ENCODE measurements at places on chromosomes 1 and 21.

DNA sequence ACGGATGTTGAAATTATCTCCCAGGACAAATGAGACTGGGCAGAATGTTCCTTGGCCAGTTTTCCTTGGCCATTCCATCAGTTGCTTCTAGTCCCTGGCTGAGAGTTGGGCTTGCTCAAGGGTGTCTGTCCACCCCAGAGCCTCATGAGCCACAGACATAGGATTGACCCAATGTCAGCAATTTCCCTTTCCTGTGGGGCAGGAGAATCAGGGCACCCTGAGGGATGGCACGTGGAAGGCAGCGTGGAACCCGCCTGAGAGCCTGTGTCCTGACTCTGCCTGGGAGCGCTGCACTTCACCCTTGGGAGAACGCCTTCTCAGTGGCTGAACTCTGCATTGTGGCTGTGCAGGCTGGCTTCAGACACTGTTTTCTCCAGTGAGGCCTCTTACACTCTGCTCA is 71.3 kb upstream of the B3GALNT2 start:
- DNase-seq = no peak

DNA sequence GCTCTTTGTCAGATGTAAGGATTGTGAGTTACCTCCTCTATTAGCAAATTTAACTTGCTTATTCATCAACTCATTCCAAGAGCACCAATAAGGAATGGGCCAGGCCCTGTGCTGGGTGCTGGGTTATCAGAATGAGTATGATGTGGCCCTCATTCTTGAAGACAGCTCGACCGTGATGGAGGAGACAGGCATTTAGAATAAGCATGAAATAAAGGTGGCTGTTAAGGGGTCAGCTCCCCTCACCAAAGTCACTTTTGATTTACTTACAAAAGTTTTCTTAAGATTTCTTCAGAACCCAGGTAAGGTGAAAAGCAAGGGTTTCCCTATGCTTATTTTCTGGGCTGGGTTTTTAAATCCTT is 15.3 kb upstream of the PADI1 start:
- no peak for DNase-seq

GRCh38 chr1:175717610-175718540 is 25.5 kb downstream of the TNR start:
- DNase-seq = no peak

DNA sequence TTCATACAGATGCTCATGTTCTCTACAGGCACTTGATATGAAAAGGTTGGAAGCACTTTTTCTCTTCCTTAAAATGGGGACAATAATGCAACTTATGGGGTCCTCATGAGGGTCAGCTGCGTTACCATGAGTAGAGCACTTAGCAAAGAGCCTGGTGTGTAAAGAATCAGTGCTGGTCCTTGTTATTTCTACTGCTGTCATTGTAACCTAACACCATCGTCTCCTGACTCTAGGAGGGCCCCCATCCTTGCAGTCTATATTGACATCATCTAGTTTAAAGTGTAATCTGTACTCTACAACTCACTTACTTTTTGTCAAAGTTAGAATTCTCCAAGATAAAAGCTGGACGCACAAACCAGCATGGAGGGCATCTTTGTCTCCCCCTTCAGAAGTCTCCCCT is 2.4 kb downstream of the CAPN9 start:
- no peak for DNase-seq

- no peak for DNase-seq
Observed at GRCh38 chr1:222023025-222023424, 281.1 kb upstream of the DUSP10 start.

DNA sequence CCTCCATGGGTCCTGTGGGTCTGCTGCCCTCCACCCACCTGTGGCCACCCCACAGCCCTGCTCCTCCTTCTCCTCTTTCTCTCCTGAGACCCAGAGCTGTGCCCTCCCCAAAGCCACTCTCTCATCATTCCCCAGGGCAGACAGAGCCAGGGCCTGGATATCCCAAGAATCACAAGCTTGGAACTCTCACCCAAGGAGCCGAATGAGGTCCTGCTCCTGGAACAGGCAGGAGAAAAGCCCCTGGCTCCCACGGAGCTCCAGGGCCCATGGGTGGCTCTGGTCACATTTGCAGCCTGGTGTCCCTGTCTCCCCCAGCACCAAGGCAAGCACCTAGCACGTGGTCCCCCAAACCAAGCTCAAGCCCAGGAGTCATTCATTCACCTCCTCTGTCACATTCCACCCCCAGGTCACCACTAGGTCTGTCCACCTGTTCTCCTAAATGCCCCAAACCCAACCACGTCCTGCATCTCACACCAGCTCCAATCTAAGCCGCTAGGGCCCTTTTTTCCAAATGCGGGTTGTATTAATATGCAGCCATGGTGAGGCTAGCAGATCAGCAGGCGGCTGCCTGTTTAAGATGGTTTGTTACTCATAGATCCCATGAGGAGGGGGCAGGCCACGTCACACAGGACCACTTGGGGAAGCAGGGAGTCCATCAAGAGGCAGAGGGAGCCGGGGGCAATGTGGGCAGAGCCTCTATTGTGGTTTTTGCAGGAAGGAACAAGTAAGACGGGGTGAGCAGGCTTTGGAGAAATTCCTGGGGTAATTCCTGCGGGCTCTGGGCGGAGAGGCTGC is 215.5 kb upstream of the VAMP3 start:
- no peak for DNase-seq

- no peak for DNase-seq
Observed at GRCh38 chr1:64000021-64000420, 203.4 kb upstream of the UBE2U start.

GRCh38 chr1:7623842-7624241 is 147.3 kb upstream of the VAMP3 start:
- DNase-seq = no peak

DNA sequence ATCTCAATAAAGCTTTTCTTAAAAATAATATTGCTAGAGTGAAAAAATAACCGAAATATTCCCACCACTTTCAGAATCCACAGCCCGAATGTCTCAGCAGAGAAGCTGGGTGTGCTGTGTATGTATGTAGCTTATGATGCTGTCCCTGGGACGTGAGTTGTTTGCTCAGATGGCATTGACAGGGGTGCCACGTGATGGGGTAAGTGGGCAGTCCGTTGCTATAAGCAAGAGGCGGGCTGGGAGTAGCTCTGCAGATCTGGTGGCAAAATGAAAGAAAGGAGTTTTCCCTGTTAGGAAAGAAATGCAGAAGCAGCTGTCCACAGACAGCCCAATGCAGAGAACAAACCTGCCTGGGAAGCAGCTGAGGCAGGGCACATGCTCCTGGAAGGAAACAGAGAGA is 3.8 kb upstream of the FAM20B start:
- no peak for DNase-seq

- no peak for DNase-seq
Observed at GRCh38 chr1:5985250-5985649, 7.0 kb downstream of the NPHP4 start.

DNA sequence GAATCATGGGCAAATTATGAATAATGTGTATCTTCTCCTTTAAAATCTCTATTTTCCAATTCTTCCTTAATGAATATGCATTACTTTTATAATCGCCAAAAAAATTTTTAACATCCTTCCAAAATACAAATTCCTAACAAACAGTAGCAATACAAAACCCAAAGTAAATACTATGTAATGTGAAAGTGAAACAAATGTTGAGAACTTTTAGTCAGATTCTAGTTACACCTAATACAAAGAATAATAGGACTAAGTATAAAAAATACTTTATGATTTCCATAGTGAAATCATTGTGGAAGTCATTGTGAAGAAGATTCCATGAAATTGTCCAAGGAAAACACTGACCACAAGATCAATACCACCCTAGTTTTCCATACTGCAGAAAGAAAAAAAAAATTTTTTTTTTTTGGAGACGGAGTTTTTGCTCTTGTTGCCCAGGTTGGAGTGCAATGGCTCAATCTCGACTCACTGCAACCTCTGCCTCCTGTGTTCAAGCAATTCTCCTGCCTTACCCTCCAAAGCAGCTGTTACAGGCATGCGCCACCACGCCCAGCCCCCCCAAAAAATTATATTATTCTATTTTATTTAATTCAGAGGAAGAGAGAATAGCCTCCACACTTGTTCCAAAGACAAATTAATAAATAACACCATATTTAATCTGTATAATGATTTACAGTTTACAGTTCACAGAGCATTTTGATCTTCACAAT is 11.8 kb downstream of the TESK2 start:
- DNase-seq = no peak

- DNase-seq = no peak
Observed at GRCh38 chr1:48943826-48944225, 167.1 kb upstream of the BEND5 start.

- peak; percentile 90 for DNase-seq
Observed at GRCh38 chr1:183281039-183281438, 95.0 kb downstream of the LAMC2 start.

DNA sequence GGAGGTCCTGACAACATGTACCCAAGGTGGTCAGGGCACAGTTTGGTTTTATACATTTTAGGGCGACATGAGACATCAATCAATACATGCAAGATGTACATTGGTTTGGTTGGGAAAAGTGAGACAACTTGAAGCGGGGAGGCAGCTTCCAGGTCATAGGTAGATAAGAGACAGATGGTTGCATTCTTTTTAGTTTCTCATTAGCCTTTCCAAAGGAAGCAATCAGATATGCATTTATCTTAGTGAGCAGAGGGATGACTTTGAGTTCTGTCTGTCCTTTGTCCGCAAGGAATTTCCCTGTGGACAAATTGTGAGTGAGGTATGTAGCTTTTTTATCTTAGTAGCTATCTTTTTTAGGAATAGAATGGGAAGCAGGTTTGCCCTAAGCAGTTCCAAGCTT is 10.5 kb upstream of the RBM15 start:
- DNase-seq = no peak

- no peak for DNase-seq
Observed at GRCh38 chr21:42754270-42754933, 101.0 kb downstream of the PDE9A start.

DNA sequence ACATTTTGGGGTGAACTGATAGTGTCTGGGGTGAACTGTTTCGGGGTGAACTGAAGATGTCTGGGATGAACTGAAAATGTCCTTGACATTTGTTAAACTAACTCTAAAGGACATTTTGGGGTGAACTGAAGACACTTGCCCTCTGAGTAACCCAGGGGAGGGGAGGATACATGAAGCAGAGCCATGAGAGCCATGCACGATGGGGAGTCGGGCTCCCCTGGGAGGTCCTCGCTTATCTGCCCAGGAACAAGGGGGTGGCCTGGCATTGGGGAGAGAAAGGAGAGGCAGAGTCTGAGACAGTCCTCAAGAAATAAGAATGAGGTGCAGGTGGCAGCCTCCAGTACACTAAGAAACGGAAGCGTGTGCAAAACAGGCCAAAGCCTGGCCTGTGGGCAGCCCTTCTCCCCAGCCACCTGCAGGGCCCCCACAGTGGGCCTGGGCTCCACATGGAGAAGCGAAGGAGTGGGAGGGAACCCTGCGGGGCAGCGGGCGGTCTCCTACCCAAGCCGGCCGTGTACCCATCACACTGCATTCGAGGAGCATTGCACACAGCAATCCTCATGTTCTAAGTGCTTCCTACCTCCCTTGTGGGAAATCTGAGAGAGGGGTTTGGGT is 24.2 kb downstream of the RSPH1 start:
- DNase-seq = no peak

DNA sequence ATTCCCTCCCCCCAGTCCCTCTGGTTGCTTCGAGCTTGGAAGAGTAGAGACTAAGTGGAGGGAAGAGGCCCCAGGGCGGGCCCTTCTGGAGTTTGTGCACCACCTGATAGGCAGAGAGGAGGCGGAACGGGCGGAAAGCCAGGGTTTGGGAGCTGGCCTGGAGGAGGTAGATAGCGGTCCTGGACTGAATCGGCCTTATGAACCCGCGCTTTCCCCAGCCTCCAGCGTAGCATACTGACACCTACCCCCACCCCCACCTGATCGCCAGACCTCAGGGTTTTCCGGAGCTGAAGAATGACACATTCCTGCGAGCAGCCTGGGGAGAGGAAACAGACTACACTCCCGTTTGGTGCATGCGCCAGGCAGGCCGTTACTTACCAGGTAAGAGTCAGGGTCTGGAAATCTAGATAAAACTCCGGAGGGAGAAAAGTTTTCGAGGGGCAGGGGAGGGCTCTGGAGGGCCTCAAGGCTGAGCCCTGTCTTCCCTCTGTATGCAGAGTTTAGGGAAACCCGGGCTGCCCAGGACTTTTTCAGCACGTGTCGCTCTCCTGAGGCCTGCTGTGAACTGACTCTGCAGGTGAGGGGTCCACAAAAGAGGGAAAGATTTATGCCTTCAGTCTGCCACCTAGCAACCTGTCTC is 705 bp downstream of the UROD start:
- peak; percentile 52 for DNase-seq

DNA sequence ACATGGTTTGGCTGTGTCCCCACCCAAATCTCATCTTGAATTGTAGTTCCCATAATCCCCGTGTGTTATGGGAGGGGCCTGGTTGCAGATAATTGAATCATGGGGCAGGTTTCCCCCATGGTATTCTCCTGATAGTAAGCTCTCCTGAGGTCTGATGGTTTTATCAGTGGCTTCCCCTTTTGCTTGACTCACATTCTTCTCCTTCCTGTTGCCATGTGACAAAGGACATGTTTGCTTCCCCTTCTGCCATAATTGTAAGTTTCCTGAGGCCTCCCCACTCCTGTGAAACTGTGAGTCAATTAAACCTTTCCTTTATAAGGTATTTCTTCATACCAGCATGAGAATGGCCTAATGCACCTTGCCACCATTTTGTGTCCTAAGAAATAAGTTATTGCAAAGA is 415.0 kb downstream of the COL11A1 start:
- DNase-seq = peak; percentile 21

DNA sequence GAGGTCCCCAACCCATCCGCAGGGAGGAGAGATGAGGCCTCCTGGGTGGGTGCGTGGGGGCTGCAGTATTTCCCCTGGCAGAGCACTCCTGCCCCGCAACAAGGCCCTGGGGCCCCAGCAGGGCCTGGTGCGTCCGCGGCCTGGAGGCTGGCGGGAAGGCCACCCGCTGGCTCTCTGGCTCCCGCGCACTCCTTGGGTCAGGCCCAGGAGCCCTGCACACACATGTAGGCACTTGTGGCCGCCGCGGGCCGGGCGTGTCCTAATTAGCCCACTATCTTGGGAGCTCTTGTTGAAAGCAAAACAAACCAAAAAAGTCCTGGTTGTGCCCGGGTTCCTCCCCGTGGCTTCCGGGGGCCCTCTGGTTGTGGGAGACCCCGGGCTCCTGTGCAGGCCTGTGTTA is 49.7 kb upstream of the CCDC27 start:
- no peak for DNase-seq
